ENCODE measurements at places on chromosomes 7 and 10.

DNA sequence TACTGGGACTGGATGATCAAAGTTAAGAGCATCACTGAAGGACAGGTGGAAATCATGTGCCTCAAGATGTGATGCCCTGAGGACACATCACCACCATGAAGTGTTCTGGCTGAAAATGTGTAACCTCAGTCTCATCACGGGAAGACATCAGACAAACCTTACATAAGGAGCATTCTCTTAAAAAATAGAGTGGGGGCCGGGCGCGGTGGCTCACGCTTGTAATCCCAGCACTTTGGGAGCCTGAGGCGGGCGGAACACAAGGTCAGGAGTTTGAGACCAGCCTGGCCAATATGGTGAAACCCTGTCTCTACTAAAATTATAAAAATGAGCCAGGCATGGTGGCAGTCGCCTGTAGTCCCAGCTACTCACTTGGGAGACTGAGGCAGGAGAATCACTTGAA lies 65.6 kb downstream of the LOXL4 start:
- DNase-seq: no peak

- no peak for DNase-seq
These were observed 41.5 kb downstream of the ASB4 start for GRCh38 chr7:95527033-95527775.

DNA sequence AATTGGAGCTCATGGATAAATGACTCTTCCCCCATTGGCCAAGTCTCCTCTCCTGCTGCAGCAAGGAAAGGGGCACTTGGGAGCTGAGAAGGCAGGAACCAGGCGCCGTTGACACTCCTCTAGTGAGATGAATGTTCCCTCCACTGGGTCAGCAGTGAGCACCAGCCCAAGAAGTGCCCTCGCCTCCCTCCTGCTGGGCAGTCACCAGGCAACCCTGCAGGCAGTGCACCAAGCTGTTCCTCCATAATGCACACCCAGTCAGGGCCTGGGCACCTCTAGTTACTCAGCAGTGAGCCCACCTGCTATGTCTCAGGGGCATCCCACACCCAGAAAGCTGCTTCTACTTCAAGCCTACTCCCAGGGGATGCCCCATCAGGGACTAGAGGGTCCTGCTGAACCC lies 84.3 kb downstream of the KCNMA1 start:
- no peak for DNase-seq

- no peak for DNase-seq
These were observed 29.1 kb upstream of the FAM107B start for GRCh38 chr10:14803827-14804226.

DNA sequence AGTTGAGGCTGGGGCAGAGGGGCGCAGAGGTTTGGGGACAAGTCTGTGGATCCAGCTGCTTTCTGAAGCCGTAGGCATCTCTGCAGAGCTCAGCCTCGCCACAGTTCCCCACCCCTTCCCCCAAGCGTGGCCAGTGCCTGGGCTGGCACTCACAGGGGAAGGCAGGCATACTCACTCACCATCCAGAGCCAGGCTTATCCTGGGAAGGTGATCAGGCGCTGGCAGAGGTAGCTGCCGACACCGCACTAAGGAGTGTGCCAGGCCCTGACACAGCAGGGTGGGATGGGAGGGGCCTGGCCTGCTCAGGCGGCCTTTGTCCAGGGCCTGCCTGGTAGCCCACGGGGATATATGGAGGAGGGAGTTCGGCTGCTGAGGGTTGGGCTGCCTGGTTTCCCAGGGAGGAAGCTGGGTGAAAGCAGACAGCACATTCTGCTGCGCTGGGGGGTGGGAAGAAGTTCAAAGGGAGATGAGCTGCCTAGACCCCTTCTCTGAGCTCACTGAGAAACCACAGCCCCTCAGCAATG lies 15.9 kb downstream of the VSIR start:
- no peak for DNase-seq

GRCh38 chr7:92680442-92680841 lies 90.3 kb upstream of the FAM133B start:
- no peak for DNase-seq

DNA sequence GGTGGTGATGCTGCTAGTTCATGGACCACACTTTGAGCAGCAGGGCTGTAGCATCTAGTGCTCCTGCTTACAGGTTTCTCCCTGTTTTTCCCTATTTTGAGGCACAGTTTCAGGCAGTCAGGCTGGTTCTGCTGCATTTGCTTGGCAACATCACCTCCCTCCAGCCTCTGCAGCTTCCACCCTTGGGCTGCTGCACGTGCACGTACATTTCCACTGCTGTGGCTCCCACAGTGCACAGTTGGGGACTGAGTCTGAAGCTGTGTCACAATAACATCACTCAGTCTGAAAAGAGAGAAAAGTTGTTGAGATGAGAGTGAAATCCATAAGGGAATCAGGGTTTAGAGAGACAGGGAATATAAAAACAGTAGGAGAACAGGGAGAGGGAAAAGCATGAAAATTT lies 230.7 kb upstream of the FZD1 start:
- DNase-seq: no peak

- no peak for DNase-seq
These were observed 38.6 kb upstream of the MXI1 start for GRCh38 chr10:110168601-110169481.

GRCh38 chr10:108410236-108410635 lies 1245.7 kb upstream of the SORCS1 start:
- no peak for DNase-seq

- no peak for DNase-seq
These were observed 29.4 kb downstream of the PRKG1 start for GRCh38 chr10:51103554-51104217.

DNA sequence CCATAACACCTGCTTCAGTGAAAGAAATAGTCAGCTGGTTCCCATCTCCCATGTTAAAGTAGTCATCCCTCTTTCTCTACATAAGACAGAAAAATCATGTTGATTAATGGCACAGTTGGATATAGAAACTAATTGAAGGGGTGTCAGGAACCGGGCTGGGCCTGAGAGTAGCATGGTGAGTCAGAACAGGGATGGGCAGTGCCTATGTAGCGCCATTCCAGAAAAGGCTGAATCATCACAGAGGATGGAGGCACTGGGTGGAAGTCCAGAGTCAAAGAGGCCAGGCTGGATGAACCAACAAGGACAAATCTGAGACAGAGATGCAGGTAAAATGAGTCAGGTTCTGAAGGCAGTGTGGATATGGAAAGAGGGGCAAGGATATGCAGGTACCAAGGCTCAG lies 201.2 kb downstream of the LHFPL3 start:
- DNase-seq: no peak

GRCh38 chr10:113621799-113622198 lies 42.0 kb downstream of the NRAP start:
- DNase-seq: no peak

- DNase-seq: no peak
These were observed 19.4 kb upstream of the BPGM start for GRCh38 chr7:134627109-134627774.

DNA sequence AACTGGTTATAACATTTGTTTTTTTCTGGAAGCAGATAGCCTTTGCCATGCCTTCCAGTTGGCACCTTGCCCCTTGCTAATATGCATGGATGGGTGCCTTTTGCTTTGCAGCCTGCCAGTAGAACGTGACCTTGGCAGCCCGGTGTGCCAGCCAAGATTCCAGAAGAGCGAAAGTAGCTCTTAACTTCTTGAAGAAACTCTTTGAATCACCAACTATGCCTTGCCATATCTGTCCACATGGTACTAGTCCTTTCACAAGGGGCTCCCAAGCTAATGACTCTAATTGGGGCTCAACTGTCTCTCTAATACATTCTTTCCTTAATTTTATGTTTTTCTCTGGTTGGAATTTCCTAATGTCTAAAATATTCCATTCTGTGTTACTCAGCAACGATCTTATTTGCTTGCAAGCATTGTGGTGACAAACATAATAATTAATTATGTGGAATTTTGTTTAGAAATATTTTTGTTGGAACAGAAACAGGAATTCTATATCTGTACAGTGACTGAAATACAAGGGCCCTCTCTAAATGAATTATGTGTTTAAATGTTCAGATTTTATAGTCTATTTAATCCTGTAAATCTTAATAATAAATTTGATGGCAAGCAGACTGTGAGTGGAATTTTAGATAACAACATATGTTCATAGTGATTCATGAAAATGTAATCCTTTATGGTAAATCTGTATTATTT lies 45.8 kb downstream of the HDAC9 start:
- no peak for DNase-seq

DNA sequence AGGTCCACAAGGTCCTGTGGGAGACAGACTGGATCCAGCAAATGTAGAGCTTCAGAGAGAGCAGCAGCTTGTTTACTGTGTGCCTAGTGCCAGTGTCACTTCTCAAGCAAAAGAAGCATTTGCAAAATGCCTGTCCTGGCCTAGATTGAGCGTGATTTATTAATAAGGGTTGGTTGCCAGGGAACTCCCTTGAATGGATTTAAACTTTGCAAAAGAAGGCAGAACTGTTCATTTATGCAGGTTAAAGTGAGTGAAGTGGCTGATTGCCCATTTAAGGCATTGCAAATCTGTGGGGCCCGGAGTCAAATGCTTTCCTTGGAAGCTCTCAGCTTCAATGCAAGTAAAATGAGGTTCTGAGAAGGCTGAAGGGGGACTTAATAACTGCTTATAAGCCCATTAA lies 71.3 kb downstream of the CDHR3 start:
- no peak for DNase-seq

DNA sequence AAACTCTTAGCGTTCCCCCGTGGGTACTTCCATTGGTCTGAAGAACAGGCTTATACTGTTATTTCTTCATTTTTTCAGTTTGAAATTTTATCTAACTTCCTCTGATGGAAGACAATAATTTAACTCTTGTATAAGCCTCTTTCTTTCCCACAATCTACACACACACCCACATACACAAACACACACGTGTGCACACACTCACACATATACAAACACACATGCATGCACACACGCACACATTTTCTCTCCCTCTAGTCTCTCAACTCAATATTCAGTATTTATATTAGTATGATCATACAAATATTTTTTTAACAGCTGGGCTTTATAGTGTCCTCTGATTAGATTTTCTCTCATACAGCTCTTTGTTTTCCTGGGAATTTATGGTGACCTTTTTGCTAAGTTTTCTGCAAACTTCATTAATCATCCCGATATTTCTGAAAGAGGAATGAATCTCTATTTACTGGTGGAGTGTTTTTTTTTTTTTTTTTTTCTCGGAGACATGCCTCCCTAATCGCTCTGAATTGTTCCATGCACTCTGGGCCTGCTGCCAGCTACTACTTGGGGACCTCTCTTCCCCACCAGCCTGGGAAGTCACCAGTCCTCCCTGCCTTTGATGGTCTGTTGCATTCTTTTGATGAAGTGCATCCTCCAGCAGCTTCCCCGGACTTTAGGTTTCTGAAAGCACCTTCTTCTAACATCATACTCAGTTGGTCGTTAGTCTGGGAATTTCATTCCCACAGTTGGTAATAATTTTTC lies 75.5 kb downstream of the ZNF777 start:
- DNase-seq: no peak

GRCh38 chr10:102770792-102771191 lies 27.0 kb downstream of the WBP1L start:
- no peak for DNase-seq

DNA sequence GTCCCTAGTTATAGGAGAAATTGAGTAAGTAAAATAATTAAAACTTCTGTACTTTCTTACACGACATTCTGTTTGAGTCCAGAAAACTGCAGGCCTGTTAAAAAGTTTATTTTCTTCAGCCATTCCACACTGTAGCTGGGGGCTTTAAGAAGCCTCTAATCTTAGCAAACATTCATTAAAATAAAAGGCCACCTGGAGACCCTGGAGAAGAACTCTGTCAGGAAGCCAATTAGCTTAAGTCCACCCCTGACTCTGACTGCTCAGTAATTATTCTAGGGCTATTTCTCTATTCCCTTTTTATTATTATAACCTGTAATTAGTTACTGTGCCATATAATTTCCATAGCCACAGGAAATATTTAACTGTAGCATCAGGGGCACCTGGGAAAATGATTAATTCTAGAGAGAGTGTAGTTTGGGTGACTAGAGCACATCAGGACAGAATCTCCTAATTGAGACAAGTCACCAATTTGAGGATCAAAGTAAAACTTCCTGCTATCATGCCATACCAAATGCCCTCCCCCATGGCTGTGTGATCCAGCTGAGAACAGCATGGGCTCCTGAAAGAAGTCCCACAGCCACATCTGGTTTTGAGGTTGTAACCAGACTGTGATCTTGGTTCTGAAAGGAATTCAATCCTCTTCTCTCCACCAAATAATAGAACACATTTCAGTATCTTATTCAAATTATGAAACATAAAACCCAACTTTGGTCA lies 1302.3 kb downstream of the XPNPEP1 start:
- no peak for DNase-seq

- no peak for DNase-seq
These were observed 196.1 kb upstream of the KLF14 start for GRCh38 chr7:130929896-130930659.

DNA sequence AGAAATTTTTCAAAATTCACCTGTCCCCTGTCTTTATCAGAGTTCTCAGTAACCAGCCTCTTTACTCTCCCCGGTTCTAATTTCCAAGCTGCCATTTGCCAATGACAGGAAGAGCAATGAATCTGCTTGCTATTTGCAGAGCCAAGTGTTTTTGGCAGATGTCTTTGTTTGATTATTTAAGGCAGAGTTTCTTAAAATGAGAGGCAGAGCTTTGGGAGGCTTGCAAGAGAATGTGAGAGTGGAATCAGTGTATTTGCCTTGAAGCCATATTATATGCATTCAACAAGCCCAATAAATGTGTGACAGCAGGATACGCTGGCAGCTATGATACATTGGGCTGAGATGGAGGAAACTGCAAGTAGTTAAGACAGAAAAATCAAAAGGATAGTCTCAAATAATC lies 196.5 kb downstream of the PHF14 start:
- no peak for DNase-seq

DNA sequence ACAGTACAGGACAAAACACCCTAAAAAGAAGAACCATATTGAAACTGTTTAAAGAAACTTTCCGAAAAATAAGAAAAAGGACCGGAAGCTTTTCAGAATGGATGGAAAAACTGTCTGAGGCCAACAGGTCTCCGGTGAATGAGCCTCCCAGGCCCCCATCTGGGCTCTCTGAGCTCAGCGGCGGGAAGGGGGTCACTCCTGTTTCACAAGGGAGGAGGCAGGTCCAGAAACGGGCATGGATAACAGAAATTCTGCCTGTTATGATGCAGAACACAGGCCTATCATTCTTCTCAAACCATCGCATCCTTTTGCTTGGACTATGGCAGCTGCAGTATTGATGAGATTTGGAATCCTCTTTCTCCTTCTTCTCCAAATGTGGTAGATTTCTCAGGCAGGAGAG lies 58.9 kb upstream of the SHH start:
- no peak for DNase-seq

DNA sequence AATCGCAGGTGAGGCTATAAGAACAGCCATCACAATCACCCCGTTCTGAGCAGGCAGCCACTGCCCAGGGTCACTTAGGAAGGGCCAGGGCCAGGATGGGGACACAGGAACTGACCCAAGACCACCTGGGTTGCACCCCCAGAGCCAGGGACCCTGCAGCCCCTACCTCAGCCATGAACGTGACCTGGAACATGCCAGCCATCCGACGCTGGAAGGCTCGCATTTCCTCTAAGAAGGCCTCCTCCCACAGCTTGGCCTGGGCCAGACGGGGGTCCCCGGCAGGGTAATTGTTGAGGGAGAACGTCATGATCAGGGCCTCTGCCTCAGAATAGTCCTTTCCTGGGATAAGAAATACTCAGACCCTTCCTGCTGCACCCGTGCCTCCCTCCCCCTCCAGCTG lies 5.0 kb downstream of the NPC1L1 start:
- DNase-seq: no peak

GRCh38 chr7:16114071-16114470 lies 307.3 kb downstream of the CRPPA start:
- no peak for DNase-seq
